Esophagus mucosa (tissue), 1 donor: ENCODE measurements at places on chromosomes 4 and X. TPM values are rescaled to one million over a fixed set of nuclear protein-coding genes. Genes with fewer than 3 reads are reported as not detected.

Gene FGFBP1
- 402 TPM for total RNA-seq

Gene MTMR8
- 2.1 TPM for total RNA-seq

Gene RBM46
- not detected for total RNA-seq

Gene ABCG2
- 0.92 TPM for total RNA-seq

Gene CWH43
- total RNA-seq = 34.5 TPM

Gene GLOD5
- 0.52 TPM for total RNA-seq

Gene SATL1
- not detected for total RNA-seq

Gene APLN
- total RNA-seq = 0.28 TPM

Gene SNCA
- 6.5 TPM for total RNA-seq

Gene HSPA4L
- total RNA-seq = 35.5 TPM

Gene GAGE2A
- not detected for total RNA-seq

Gene HMX1
- total RNA-seq = not detected
